ENCODE measurements at places on chromosomes 16 and 17.

DNA sequence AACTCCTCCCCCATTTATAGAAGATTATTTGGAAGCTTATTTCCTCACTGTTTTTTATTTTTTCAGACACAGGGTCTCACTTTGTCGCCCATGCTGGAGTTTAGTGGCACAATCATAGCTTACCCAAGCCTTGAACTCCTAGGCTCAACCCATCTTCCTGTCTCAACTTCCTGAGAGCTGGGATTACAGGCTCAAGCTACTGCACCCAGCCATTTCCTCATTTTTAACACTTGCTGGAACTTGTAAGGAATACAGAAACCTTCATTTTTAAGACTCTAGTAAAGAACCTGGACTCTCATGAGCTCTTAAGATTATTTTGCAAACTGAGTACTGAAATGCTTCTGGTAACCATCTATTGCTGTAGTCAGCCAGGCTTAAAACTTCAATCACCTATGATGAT lies 29.9 kb downstream of the KANSL1 start:
- no peak for DNase-seq

DNA sequence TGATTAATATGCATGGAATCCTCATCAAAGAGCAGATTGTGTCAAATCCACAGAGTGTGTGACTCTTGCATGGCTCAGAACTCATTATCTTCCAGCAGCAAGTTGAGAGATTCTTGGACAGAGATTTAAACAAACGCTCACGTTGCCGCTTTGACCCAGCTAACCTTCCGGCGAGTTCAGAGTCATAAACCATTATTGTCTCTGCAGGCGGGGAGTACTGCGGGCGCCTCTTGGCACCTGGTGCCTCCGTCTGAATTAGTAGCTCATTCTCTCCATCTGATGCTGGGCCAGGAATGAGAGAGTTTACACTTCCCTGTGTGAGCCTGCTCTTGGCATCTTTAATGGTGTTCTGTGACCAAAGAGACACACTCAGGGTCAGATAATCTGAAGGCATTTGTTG lies 138.6 kb upstream of the WSCD1 start:
- DNase-seq: no peak

DNA sequence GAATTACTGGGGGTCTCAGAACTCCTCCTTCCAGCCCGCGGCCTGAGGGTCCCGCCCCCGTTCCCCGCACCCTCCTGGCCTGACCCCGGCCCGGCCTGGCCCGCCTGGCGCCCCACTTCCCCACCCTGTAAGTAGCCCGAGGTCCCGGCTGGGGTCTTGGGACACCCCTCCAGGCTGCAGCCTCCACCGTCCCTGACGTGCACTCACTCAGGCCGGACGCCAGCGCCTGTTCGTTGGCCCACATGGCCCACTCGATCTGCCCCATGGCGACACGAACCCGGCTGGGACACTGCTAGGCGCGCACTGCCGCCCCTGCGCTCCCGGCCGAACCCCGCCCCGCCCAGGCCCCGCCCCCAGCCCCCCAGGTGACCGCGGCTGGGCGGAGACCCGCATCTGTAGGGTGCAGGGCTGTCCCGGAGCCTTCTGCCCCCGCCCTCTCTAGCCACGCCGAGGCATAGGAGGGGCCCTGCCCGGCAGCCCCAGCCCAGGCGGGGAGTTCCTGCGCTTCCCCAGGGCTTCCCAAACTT lies at the start of gene CYBA:
Gene CYBA (minus strand): TSS at position 305 of the 527 bp plus-strand sequence. CDS start 40 bp downstream, at position 265.
- peak; percentile 28 for DNase-seq

DNA sequence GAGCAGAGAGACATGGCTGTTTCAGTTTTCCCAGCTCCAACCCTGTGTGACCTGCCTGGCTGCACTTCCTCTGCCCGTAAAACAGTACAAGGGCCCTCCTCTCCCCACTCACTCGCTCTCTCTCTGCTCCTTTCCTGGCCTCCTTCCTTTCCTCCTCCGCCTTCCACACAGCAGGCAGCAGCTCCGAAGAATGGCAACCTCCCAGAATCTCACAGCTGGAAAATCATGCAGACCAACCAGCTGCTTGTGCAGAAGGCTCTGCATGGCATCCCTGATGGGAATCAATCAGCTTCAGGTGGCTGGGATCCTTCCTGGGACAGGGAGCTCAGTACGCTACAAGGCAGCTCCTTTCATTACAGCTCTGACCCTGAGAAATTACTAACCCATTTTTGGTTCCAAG lies 27.4 kb downstream of the TMEM132E start:
- DNase-seq: no peak

GRCh38 chr16:51952500-51952899 lies 594.4 kb downstream of the TOX3 start:
- DNase-seq: no peak

DNA sequence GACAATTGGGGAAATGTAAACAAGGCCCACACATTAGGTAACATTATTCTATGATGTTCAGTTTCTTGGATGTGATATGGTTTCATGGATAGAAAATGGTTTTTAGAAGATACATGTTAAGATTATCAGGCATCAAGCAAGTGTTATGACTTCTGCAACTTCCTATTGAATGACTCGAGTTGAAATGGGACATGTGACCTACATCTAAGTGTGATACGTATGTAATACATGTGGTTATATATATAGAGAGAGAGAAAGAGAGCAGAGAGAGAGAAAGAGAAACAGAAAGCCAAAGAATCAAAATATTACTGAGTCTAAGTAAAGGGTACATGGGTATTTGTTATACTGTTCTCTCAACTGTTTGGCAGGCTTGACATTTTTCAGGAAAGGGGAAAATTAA lies 1.7 kb downstream of the TMEM170A start:
- DNase-seq: no peak

DNA sequence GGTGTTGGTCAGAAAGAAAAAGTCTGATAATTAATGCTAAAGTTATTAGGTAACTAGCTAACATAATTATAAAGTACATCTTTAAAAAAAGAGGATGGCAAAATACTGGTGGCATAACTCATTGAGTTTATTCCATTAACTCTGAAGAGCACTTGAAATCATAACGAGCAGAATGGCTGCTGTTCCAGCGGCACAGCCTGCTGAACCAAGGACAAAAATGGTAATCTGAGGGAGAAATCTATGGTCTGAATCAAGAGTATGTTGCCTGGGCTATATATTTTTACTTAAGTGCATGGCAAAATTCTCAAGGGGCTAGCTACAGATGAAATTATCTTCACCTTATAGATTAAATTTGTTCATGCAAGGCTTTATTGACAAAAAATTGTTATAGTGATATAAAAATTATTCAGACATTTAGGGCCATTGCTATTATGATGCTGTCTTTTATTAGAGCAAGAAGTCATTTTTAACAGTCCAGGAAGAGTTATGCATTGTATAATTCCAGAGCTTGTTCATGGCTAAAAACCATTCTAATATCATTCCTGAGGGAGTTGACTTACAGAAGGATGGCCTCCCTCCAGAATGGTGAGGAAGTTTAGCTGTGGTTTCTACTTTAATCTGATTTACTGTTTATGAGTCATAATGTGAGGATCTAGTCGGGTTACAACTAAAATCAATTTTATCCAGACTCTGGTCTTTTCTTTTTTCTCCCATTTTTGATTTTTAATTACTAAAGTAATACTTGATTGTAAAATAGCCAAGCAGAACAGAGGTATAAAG lies 41.4 kb upstream of the ANKFN1 start:
- no peak for DNase-seq

DNA sequence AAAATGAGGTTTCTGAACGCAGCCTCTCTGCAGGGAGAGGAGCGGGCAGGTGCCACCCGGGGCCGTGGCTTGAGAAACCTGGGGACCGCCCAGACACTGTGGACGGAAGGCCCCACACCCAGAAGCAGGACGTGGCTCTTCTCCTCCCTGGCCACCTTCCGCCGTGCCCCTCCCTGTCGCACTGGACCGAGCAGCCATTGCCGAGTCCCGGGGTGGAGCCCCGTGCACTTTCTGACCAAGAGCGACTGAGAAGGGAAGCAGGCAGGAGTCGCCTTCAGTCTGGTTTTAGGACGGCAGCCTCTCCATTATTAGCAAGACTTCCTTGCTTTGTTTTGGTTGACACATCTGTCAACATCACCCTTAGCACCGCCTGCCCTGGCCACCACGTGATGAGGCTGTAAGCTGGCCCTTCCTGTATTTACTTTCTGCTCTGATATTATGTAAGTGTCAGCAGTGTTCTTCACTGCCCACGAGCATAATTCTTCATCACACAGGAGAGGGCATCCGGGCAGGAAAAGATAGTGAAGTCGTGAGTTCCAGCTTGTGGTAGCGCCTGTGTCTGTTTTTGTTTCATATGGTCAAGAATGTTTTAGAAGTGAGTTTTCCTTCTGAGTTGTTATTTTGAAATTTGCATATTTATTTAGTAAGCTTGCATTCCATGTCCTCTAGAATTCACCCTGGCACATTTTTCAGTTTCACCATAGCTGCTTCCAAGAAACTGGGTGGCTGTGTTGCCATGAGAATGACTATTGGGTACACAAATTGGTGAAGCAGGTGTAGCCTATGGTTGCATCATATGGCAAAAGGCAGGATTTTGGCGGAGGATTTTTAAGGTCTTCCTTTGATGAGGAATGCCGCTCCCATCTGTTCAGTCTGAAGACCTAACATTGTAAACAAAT lies 1.0 kb downstream of the HERPUD1 start:
- DNase-seq: no peak

GRCh38 chr17:29060475-29060874 lies 17.5 kb downstream of the PIPOX start:
- no peak for DNase-seq

DNA sequence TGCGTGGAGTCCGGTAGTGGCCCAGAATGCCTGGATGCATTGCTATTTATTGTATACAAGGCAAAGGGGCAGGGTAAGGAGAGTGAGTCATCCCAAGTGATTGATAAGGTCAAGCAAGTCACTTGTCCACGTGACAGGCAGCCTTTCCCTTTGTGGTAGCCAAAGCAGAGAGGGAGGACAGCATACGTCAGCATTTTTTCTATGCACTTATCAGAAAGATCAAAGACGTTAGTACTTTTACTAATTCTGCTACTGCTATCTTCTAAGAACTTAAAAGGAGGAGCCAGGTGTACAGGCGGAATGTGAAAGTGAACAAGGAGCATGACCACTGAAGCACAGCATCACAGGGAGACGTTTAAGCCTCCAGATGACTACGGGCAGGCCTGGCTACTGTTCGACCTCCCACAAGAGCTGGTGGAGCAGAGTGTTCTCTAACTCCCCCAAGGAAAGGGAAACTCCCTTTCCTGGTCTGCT lies 47.9 kb upstream of the ARL4D start:
- DNase-seq: no peak

DNA sequence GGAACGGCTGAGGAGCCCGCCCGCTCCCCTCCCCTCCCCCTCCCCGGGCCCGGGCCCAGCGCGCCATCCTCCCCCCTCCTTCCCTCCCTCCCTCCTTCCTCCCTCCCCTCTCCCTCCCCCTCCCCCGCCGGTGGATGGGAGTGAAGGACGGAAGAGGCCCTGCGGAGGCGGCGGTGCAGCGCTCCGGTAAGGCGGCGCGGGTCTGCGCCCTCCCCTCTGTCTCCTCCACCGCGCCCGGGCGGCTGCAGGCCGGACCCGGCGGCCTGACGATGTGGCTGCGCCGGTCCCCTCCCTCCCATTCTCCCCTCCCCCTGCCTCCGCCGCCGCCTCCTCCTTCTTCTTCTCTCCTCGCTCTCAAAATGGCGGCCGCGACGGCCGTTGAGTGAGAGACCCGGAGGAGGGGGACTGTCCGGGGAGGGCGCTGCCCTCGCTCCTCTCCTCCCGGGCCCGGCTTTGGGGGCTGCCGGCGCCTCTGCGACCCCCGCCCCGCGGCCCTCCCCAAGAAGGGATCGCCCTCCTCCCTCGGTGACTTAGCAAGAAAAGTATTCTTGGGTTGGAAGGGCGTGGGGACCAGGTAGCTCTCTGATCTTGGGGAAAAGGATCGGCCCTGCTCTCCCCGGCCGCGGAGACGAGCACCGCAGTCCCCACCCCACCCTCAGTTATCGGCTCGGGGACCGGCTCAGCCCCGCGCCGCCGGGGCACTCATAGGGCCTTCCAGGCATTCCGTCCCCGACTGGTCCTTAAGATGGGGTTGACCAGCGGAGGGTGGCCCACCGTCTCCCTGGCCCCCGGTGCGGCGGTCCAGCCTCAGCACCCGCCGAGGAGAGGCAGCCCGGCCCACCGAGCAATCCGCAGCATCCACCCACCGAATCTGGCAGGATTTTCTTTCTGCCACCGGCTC lies 617 bp downstream of the PAFAH1B1 start:
- DNase-seq: peak; percentile 29

DNA sequence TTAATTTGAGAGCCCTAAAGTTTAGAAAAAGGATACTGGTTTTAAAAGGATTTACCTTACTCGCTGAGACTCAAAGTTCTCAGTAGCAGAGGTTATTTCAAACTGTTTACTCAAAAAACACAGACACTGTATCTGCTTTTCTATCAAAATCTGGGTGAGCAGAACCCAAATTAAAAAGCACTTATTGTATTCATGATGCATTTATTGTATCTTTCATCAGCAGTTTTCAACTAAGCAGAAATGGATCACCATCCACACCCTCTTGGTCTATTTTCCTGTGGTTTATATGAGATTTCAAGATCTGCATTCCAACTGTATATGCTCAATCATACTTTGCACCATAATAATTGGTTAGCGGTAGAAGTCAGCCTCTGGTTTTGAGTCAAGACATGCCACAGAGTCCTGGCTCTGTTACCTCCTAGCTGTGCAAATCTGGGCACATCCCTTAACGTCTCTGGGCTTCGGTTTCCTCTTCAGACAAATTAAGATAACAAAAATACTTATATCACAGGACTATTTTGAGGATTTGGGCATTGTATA lies 109.5 kb downstream of the ASIC2 start:
- no peak for DNase-seq

DNA sequence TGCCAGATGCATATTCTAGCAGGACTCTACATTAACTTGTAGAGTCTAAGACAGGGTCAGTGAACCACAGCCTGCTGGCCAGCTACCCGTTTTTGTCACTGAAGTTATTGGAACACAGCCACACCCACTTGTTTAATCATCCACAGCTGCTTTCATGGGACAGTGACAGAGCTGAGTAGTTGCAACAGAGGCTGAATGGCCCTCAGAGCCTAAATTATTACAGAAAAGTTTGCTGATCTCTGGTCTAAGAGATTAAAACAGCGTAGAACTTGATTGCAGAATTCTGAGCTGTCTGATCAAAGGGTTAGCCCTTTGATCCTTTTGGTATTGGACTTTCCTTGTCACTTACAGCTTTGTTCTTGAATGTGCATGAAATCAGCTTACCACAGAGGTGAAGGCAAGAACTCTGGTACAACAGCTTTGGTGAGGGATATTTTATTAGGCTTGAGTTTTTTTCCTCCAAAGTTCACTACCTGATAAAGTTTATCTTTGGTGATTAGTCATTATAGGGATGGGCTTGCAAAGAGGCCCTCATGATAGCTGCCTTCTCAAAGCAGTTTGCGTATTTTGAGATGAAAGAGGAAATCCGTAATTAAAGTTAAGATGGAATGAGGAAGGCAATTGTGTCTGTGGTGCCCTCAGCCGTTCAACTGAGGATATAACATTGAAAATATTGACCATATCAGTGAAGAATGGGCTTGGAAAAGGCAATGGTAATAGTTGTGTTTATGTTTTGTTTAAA lies 23.6 kb downstream of the ALDH3A2 start:
- DNase-seq: no peak

- no peak for DNase-seq
Observed at GRCh38 chr16:79899716-79900115, 299.2 kb upstream of the MAF start.
